ENCODE measurements at places on chromosomes 7 and 10.

- no peak for DNase-seq
Observed at GRCh38 chr10:131739206-131739605, 161.6 kb upstream of the PPP2R2D start.

DNA sequence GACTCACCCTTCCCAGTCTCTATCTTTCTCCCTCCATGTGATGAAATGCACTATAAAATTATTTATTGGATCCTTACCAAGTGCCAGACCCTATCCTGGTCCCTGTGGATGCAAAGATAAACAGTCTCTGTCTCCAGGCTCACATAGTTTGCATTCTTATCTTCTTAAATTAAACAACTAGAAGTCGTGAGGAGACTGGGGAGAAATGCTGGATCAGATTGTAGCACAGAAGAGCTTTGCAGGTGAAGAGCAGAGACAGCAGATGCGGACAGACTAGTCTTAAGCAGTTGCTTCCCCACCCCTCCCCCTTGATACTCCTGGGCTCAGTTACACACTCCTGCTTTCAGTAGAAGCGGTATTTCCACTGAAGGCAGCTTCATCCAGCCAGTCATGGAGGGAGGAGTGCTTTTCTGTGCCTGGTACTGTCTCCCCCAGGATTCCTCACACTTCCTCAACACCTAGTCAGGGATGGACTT lies 20.8 kb upstream of the CDK1 start:
- DNase-seq, result no peak

DNA sequence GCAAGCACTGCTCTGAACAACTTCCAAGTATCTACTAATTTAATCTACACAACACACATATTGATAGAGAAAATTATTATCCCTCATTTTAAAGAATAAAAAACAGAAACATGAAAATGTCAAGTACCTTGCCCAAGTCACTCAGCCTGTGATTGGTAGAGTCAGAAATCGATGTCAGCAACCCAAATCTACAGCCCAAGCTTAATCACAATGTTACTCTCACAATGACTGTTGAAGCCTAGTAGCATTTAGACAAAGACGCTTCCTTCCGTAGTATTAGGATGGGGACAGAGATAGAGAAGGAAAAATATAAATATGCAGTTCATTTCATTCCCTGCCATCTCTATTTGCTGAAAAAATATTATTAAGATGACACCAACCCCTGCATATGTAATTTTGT lies 242.5 kb downstream of the ELMO1 start:
- DNase-seq, result no peak

DNA sequence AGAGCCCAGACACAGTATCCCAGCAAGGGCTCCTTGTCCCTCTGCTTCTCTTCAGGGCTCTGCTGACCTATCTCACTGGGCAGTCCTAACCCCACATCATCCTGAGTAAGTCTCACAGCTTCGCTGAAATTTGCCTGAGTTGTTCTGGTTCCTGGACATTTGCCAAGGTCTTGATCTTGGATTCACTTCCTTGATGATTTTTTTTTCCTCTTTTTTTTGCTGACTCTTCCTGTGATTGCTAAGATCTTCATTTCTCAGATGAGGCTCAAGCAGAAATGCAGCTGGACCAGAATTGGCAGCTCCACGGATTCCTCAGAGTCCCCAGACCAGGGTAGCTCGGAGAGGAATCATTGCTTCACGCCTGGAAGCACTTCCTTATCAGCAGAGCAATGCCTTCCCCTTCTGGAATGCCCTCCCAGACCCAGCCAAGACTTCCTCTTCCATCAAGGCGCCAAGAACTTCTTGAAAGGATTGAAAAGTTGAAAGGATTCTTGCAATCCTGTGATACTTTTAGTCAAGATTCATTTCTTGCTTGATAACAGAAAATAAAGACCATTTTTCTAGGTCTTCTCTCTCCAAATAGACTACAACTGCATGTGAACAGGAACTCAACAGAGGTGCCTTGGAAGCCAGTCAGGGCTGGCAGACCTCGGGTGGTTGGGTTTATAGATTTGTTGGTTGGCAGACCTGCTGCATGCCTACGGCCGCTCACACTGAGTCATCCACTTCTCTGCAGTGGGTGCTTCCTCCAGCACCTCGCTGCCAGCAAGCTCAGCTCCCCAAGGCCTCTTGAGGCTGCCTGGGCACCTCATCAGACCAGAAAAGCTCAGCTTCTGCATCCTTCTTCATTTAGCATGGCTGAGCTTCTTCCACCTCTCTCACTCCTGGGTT lies 8.8 kb upstream of the AFAP1L2 start:
- no peak for DNase-seq

GRCh38 chr10:32888161-32888927 lies 69.7 kb downstream of the ITGB1 start:
- no peak for DNase-seq

- DNase-seq, result no peak
Observed at GRCh38 chr7:121931149-121931902, 58.4 kb downstream of the PTPRZ1 start.

GRCh38 chr7:123569352-123570010 lies 11.9 kb upstream of the NDUFA5 start:
- no peak for DNase-seq

- DNase-seq, result no peak
Observed at GRCh38 chr7:44224080-44224973, 23.5 kb downstream of the YKT6 start.

DNA sequence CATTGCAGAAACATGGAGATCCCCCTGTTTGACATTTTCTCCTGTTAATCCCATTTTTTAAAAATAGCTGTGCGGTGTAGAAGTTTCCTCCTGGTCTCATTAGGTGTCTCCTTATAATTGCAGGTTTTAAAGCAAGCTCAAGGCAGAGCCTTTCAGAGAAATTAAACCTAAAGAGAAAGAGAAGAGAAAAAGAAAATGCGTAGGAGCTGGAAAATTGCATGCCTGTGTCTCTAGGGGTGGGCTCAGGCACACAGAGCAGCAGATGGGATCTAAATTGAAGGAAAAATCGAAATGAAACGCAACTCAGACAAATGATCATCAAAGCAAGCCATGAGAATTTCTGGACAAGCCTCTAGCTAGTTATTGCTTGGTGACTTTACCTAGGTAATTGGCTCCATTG lies 40.1 kb downstream of the GPR26 start:
- no peak for DNase-seq

DNA sequence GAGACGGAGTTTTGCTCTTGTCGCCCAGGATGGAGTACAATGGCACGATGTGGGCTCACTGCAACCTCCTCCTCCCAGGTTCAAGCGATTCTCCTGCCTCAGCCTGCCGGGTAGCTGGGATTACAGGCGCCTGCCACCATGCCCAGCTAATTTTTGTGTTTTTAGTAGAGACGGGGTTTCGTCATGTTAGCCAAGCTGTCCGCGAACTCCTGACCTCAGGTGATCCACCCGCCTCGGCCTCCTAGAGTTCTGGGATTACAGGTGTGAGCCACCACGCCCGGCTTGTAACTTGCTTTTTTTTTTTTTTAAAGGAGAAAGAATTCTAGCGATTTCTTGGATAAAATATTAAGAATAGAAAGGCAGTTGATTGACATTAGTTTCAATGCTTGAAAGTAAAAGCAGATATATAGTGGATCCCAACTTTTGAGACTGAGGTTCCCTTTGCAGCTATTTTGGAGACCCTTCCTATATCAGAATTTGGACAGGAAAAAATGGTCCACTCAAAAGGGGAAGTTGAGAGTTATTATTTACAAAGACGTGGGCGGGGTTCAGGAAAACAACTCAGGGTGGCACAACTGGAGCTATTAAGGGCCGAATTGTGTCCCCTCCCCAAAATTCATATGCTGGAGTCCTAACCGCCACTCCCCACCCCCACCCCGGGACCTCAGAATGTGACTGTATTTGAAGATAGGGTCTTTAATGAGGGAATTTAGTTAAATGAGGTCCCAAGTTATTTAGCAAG lies 1.3 kb upstream of the ERCC6 start:
- DNase-seq, result no peak

DNA sequence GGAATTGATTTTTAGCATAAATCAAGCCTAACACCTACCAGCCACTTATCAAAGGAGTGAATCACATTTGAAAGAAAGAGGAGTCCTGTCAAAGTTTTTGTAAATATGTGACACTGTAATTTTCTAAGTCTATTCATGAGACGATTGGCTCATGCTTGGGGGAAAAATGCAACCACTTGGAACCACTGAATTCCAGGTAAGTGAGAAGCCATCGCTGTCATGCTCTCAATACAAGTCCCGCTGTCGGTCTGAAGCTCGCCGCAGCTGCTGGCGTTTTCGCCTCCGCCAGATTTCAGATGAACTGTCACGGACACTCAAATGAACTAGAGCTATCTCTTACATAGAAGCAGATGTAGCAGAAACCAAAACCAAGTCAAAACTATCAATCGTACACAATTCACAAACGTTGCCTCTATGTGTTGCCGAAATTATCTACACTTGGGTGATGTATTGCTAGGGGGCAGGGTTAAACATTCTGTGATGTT lies 279.8 kb upstream of the FZD8 start:
- DNase-seq, result no peak

- DNase-seq, result no peak
Observed at GRCh38 chr7:36283181-36283580, 106.5 kb upstream of the ANLN start.

- no peak for DNase-seq
Observed at GRCh38 chr7:4331711-4332110, 350.4 kb upstream of the FOXK1 start.

- DNase-seq, result no peak
Observed at GRCh38 chr7:98387131-98387530, 13.8 kb downstream of the BAIAP2L1 start.

DNA sequence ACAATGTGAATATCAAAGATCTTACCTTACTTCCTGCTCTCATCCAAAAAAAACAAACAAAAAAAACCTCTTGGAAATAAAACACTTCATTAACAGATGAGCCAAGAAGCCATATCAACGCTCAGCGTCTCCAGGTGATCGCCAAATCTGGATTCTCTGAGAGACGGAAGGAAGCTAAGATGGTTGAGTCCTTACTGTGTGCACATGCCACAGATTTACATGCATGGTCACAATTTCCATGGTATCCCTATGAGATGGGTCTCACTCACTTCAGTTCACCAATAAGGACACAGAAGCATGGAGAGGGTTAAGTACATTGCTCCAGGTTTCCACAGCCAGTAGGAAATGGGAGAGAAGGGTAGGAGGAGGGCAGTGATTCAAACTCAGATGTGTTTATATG lies 1.0 kb downstream of the AOAH start:
- no peak for DNase-seq

DNA sequence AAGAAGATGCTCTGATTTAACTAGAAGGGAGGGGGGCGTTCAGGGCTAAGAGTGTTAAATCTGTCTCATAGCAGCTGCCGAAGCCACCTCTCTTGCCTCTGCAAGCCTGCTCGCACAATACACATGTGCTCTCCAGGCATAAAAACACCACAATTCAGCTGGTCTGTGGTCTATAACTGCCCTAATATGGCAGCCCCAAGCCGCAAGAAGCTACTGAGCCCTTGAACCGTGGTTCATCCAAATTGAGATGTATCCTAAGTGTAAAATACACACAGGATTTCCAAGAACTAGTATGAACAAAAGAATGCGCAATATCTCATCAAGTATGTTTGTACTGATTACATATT lies 70.8 kb upstream of the FGFR2 start:
- DNase-seq, result no peak

- no peak for DNase-seq
Observed at GRCh38 chr7:74267756-74268565, 13.8 kb upstream of the RFC2 start.

GRCh38 chr10:31322647-31323046 lies 3.6 kb downstream of the ZEB1 start:
- peak; percentile 26 for DNase-seq

GRCh38 chr7:8254667-8255066 lies 7.3 kb downstream of the ICA1 start:
- no peak for DNase-seq

- no peak for DNase-seq
Observed at GRCh38 chr10:70053218-70053840, 683 bp downstream of the MACROH2A2 start.

GRCh38 chr7:136517971-136518370 lies 350.5 kb upstream of the CHRM2 start:
- DNase-seq, result no peak

- no peak for DNase-seq
Observed at GRCh38 chr10:61971003-61971325, 69.5 kb downstream of the ARID5B start.

- peak; percentile 34 for DNase-seq
Observed at GRCh38 chr7:112873831-112874553, 83.8 kb upstream of the TMEM168 start.

DNA sequence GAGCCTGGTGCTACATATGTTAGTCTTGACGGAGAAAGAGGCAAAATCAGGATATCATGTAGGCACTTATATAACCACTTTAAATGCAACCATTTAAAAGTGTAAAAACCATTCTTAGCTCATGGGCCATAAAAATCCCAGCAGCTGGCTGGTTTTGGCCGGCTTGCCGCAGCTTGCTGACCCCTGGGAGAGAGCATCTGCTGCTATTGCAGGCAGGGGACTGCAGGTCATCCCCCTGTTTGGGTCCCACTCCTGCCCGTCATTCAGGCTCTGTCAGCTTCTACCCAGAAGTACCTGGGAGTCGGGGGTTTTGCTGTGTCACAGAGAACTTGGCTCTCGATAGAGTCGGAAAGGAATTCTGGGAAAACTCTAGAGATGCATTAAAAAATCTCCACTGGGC lies 187.4 kb downstream of the CUX1 start:
- DNase-seq, result no peak

GRCh38 chr7:155746188-155746587 lies 66.1 kb downstream of the SHH start:
- no peak for DNase-seq

GRCh38 chr7:37759526-37759925 lies 76.0 kb downstream of the GPR141 start:
- DNase-seq, result no peak

DNA sequence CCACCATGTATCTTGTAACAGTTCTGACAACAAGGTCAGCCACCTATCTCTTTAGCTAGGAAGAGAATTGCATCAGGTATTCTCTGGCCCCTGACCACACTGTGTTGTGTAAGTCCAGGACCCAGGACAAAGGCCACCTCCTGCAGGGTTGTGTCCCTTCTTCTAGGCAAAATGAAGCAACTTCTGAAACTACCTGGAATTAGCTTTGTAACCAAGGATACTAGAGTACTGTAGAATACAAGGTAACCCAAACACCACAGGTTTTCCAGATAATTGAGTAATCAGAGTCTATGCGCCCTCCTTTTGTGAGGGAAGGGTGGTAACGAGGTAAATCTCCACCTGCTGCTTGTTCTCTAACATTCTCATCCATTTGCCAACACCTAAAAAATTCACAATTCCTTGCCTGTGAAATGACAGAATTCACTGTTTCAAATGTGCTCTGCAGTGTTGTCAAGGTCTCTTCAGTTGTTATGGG lies 51.7 kb downstream of the SGMS1 start:
- no peak for DNase-seq

DNA sequence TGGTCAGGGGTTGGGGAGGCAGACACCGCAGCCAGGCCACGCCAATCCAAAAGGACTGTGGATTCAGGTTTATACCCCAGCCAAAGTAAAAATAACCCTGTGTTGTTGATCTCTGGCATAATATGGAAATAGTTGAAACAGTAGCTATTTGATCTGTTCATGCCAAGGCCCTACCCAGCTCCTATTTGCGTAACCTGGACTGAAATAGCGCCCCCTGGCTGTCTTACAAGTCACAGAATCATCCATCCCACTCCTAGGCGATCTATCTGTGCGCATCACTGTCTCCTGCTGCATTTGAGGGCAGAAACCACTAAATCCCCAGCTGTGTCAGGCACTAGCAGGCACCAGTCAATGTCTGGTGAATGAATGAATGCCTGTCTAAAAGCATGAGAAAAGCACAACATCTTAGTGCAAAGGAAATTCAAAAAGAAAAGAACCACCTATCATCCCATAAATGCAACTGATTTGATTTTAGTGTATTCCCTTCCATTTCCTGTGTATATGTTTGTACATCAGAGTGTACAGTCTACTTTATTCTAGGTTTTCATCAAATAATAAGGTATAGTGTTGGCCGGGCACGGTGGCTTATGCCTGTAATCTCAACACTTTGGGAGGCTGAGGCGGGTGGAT lies 160.0 kb downstream of the SLIT1 start:
- DNase-seq, result peak; percentile 67

Measured in B cell (primary cell).